Epithelial cell of proximal tubule (primary cell): ENCODE measurements at places on chromosomes 13 and 19. TPM values are rescaled to one million over a fixed set of nuclear protein-coding genes. Genes with fewer than 3 reads are reported as not detected.

DNA sequence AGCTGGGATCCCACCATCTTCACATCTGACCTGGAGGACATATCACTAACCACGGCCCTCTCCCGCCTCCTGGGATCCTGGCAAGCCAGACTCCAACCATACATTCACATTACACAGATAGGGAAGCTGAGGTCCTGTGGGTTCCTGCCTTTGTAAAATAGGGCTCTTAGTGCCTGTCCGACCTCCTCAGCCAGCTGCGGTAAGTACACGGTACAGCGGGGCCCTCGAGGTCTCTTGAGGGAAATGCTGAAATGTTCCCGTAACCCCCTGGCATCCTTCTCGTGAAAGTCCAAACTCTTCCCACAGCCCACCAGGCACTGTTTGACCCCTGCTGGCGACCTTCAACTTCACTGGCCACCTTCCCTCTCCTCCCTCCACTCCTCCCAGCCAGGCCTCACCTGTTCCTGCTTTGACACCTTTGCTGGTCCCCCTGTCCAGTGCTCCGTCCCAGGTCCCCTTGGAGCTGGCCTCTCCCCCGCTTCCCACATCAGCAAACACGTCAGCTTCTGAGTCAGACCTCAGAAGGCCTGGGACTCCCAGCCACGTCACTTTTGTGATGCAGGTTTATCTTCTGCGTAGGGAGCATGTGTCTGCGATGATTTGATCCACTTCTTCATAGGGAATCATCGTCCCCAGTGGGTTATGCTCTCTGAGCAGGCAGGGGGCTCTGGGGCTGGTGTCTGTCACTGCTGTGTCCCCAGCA, 8.8 kb upstream of the GNG7 start:
- DNase-seq = no peak

GRCh38 chr19:48964205-48965039, 687 bp upstream of the FTL start:
- DNase-seq = no peak

GRCh38 chr19:56116606-56117005, 4.5 kb downstream of the ZNF787 start:
- DNase-seq = no peak

DNA sequence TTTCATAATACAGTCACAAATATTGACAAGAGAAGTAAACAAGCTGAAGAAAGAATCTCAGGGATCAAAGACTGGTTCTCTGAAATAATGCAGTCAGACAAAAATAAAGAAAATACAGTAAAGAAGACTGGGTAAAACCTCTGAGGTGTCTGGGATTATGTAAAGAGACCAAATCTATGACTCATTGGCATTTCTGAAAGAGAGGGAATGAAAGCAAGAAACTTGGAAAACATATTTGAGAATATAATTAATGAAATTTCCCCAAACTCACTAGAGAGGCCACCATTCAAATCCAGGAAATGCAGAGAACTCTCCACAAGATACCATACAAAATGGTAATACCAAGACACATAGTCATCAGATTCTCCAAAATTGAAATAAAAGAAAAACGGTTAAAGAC, 53.0 kb upstream of the GPC6 start:
- DNase-seq = no peak

DNA sequence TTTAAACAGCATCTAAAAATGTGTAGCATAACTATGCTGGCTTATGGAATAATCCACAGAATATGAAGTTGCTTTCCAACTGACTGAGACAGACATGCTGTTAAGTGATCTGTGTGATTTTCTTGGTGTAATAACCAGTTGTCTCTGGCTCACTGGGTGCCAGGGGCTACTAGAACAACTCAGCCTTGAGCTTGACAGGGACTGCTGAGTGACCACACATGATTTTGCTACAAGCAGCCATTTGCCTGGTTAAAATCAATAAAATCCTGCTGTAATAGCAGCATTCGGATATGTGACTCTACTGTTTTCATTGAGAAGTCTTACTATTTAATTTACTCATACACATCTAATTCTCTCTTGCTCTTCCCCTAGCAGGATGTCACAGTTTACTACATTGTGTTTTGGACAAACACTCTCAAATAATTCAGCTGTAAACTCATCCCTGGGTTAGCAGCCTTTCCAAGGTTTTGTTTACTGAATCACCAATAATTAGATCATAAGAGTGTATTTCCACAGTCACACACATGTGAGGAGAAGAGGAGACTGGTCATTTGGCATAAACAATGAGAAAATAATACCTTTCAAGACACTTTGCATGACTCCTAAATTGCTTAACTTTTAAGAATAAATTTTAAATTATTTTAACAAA, 426.2 kb downstream of the PCDH9 start:
- DNase-seq = no peak

DNA sequence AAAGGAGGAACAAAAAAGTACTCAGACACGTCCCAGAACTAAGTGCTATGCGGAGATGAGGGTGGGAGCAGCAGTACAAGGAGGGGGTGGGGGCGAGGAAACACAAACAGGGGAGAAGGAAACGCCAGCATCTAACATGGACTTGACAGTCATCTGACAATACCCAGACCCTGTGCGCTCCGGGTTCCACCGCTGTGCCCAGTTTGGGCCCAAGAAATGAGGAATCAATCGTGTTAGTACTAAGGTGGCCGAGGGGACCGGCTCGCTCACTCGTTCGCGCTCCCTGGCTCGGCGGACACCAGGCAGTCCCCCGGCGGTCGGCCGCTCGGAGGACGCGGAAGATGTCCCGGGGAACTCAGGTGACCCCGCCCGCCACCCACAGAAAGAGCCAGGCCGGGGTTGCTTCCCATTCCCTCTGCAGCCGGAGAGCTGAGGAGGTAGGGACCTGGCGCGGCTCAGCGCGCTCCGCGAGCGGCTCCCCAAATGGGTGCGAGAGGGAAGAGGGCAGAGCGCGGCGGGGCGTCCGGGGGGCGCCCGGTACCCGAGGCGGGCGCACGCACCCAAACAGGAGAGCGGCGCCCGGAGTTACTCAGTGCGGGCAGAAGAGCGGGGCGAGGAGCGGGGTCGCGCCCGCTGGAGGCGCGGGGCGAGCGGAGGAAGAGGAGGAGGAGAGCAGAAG, 616 bp downstream of the TSHZ3 start:
- no peak for DNase-seq

DNA sequence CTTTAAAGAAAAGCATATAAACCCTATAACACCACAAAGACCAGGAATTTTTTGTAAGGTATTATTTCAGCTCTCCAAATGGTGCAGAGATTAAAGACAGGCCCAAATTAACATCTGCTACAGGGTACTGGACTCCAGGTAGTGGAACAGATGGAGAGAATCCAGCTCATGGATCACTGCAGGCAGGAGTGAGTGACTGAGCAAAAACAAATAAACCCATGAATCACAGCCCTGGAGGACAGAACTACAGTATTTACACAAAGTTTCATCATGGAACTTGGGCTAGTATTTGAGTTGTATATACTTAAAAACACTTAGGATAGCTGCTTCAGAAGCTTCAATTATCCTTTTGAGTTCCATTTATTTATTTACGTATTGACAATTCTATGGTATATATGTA, 132.8 kb upstream of the SPRY2 start:
- DNase-seq = peak; percentile 47

GRCh38 chr19:47036097-47036651, 12.2 kb downstream of the TMEM160 start:
- DNase-seq = no peak

DNA sequence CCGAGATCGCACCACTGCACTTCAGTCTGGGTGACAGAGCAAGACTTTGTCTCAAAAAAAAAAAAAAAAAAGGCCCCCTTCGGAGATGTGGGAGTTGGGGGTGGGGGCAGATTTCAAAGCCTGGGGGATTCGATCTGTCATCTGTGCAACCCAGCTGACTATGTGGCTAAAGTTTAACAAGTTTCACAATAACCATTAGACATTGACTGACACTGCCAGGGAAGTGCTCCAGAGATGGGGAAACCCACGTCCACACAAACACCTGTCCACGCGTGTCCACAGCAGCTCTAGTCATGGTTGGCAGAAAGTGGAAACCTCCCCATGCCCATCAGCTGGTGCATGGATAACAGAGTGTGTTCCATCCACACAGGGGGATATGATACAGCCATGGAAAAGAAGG, 37.6 kb upstream of the HOMER3 start:
- DNase-seq = no peak

- DNase-seq = no peak
Measured at GRCh38 chr19:17946965-17947784, 14.4 kb downstream of the CCDC124 start.

DNA sequence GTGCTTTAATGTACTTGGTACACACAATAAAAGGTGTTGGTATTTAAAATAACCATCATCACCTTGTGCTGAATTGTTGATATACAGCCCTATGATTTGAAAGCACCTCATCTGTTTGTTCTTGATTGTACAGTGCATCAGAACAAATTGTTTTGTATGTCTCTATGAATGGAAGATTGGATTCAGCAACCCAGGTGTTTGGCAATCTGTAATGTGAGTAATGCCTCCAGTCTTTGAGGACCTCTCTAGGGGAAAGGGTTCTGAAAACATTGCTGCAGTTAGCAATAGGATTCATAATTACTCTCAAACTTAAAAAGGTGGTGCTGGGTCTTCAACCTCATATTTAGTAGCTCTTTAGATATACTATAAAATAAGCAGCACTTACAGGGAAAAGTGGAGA, 341.8 kb downstream of the OXGR1 start:
- DNase-seq = no peak

DNA sequence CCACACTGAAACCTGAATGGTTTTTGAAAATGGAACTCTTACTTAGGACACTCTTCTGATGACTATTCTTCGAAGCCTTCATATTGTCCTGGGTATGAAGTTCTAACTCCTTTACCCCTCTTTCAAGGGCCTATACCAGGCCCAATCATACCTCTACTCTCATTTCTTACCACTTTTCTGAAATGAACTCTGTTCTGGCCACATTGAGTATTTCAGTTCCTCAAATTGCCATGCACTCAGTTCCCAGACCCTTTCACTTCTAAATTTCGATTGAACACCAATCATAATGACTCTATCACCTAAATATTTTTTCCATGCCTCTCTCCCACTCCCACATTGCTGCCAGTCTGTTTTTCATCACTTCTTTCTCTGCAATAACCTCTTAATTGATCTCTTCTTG, 53.7 kb downstream of the LACC1 start:
- no peak for DNase-seq

DNA sequence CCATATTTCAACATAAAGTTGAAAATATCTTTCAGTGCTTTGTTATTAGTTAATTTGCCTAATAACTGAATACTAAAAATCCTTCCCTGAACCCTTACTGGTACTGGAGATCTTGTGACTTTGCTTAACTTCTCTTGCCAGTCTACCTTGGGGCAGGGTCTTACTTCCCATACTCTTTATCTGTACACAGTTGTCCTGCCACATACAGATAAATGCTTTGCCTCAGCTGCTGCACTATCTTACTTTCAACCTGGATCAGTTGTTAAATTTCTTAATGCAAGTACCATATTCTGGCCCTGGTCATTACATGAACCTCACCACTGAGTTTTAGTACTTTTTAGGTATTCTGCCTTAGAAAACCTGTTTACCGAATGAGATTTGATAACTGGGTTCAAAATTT, 107.6 kb downstream of the PIBF1 start:
- DNase-seq = no peak

- DNase-seq = no peak
Measured at GRCh38 chr13:55199134-55199533, 1941.6 kb upstream of the PRR20A start.

- DNase-seq = no peak
Measured at GRCh38 chr19:33421368-33421767, 47.9 kb downstream of the CEBPG start.

DNA sequence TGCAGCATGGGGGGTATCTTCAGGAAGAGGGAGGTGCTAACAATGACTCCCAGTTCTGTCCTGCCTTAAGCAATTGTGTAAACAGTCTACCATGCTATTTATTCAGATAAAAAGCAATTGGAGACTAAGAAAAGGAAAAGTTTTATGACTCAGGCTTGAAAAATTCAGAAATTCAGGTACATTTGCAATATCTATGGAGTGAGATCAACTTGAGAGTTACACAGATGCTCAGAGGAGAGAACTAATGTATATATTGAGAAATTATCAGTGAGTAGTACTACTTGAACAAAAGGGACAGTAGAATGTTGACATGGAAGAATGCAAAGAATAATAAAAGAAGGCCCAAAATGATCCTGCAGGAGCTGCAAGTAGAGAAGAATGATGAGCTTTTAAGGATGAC, 277.6 kb upstream of the DACH1 start:
- DNase-seq = no peak

- DNase-seq = no peak
Measured at GRCh38 chr13:18235172-18235571, 946.5 kb downstream of the TUBA3C start.

- no peak for DNase-seq
Measured at GRCh38 chr13:20389696-20390525, 135.7 kb downstream of the CRYL1 start.

DNA sequence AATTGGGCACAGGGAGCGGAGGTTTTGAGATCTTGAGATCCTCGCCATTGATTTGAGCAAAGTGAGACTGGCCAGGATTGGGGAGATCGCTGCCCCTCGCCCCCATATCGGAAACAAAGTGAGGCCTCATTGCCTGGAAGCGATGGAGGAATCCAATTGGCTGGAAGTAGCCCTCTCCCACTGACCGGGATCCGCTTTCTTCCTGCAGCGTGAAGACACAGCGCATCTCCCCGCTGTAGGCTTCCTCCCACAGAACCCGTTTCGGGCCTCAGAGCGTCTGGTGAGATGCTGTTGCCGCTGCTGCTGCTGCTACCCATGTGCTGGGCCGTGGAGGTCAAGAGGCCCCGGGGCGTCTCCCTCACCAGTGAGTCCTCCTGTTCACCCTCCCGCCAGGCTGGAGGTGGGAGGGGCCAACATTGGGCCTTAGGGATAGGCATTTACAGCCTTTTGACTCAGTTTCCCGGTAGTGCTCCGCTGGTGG, 438 bp downstream of the PRKCSH start:
- DNase-seq = no peak

- DNase-seq = no peak
Measured at GRCh38 chr19:39512988-39513387, 2.0 kb upstream of the SELENOV start.

Gene INTS6
- 22.6 and 30.2 TPM in 2 replicates for total RNA-seq

Gene TFDP1
- total RNA-seq = 105 and 111 TPM in 2 replicates

Gene TICAM1
- total RNA-seq = 6.0 and 7.4 TPM in 2 replicates

Gene FPR2
- not detected in 2 replicates for total RNA-seq

Gene POGLUT2
- total RNA-seq = 15.4 and 26.6 TPM in 2 replicates

Gene RXFP2
- total RNA-seq = not detected in 2 replicates

Gene IFNL1
- total RNA-seq = not detected in 2 replicates
